ENCODE measurements at places on chromosomes 1 and 21. TPM values are rescaled to one million over a fixed set of nuclear protein-coding genes. Genes with fewer than 3 reads are reported as not detected.

The ACTL8 gene
- not detected for total RNA-seq

The ELOA gene
- 55.2 TPM for total RNA-seq

The CD1D gene
- total RNA-seq = not detected

- peak; percentile 61 for DNase-seq
Observed at GRCh38 chr1:206050655-206051235, 2.2 kb upstream of the RHEX start.

DNA sequence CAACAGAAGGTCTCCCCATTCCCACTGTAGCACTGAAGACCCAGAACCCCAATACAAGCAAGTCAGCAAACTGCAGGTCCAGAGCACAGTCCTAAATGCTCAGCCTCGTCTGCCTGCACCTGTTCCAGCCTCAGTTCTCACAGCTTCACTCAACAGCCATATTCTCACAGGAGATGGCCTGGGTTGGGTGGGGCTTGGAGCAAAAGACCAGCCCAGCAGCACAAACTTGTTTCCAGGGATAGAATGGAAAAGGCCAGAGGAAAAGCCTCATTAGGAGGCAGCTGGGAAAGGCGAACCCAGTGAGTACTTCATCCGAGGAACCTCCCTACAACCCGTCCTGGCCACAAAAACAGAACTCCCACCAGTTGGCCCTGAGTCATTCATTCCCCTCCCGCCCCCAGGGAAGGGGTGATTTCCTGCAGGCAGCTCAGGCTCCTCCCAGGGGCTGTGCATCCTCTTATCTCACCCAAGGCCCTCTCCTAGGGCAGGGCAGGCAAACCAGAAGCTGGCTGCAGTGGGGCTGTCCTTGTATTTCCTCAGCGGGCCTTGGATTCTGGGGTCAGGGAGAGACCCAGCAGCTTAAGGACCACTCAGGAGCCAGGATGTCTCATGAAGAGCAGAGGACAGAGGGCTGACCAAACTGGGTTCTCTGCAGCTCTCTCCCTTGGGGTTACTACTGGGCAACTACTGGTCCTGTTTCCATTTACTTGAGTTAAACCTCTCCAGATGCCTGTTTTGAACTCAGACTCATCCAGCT, 7.4 kb upstream of the MPL start:
- peak; percentile 14 for DNase-seq

- DNase-seq = no peak
Observed at GRCh38 chr1:50158421-50158820, 49.7 kb downstream of the ELAVL4 start.

DNA sequence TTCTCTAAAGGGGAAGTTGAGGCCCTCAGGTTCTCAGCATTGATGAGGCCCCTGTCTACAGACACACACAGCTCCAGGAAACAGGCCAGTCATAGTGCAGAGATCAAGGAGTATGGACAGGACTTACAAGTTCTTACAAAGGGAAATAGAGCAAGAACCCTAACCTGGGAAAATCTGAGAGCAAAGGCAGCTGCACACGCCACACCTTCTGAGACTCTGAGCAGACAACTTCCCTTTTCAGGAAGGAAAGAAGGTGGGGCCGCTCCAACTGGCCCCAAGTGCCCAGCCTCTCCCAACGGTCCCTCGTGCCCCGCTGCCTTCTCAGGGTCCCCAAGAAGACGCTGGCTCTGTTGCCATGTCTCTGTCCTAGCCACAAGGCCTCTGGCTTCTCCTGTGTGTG, 3.6 kb downstream of the NOC2L start:
- no peak for DNase-seq

- DNase-seq = no peak
Observed at GRCh38 chr21:23939369-23940065, 1667.8 kb downstream of the MRPL39 start.

DNA sequence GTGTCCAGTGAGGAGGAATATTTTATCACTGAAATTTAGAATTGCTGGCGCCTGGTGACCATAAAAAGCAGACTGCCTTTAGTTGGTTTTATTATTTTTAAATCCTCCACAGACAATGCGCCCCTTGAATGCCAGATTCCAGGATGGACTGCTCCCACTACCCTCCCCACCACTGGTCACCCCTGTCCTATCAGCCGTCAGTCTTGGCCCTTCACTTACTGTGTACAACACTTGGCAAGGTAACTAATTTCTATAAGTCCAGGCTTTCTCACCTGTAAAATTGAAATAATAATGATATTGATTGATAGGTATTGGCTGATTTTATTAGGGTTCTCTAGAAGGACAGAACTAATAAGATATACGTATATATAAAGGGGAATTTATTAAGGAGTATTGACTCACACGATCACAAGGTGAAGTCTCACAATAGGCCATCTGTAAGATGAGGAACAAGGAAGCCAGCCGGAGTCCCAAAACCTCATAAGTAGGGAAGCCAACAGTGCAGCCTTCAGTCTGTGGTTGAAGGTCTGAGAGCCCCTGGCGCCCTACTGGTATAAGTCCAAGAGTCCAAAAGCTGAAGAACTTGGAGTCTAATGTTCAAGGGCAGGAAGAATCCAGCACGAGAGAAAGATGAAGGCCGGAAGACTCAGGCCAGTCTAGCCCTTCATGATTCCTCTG, 17.8 kb downstream of the RHEX start:
- no peak for DNase-seq

The INAVA gene
- not detected for total RNA-seq

DNA sequence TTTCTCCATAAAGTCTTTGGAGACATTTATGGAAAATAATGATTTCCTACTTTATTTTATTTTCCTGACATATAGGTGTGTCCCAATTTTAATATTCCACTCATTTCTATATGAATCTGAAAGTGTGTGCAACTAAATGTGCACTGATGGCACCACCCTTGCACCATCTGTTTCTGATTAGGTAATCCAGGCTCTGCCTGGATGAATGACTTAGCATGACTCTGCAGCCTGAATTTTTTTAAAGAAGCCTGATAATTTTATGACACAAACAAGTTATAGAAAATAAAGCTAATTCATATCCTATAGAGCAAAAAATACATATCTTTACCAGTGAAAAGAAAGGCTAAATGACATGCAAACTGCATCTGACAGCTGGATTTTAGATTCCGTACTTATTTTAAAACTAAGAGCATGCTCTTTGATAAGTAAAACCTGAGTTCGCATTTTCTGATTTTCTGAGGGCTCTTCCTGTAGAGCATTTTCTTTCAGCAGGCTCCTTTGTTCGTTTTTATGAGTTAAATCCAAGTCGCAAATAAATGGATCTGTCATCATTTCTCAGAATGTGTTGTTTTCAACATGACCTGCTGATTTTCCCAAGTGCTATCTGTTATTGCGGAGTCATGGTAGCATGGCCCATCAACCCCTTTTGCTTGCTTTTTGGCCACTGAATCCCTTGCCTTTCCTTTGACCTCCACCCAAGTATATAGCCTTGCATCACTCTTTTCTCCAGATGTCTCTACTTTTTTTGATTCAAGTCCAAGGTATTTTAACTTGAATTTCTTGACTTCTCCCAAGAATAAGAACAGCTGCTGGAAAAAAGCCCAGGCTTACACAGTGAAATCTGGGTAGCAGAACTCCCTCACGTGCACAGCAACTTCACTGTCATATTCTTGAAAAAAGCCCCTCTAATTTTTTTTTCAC, 52.8 kb upstream of the LYPLAL1 start:
- DNase-seq = no peak

- DNase-seq = peak; percentile 32
Observed at GRCh38 chr1:40840526-40841323, 21.4 kb downstream of the CITED4 start.

- peak; percentile 55 for DNase-seq
Observed at GRCh38 chr1:24070821-24071393, 41.0 kb downstream of the MYOM3 start.

The OR2G6 gene
- not detected for total RNA-seq

The SH3BGR gene
- total RNA-seq = 0.73 TPM

GRCh38 chr1:148290881-148291280, 138.8 kb upstream of the NBPF11 start:
- no peak for DNase-seq
